Suppressor macrophage treated with lipopolysaccharide for 1 hour (primary cell): ENCODE measurements at places on chromosomes 7 and 10.

DNA sequence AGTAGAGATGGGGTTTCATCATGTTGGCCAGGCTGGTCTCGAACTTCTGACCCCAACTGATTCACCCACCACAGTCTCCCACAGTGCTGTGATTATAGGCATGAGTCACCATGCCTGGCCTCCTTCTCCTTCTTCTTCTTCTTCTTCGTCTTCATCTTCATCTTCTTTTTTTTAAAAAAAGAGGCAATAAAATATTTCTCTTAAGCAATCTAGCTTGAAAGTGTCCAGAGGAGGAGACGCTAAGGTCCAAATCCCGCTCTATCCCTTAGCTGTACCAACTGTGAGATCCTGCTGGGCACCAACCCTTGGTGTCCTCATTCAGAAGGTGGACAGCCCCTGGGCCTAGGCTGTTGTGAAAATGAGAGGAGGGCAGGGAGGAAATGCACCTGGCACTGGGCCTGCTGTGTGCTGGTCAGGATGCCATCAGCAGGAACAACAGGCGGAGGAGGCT, 13.9 kb upstream of the PSAP start:
- peak; percentile 52 for DNase-seq

DNA sequence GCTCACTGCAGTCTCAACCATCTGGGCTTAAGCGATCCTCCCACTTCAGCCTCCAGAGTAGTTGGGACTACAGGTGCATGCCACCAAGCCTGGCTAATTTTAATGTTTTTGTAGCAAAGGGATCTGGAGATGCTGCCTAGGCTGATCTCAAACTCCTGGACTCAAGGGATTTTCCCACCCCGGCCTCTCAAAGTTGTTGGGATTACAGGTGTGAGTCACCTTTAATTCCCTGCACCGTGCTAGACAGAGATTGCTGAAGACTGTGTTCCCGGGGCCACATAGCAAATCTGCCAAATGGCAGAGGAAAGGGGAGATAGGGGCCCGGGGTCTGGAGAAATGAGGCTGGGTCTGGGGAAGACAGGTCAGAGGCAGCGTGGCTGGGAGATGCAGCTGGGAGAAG, 20.6 kb upstream of the PSMG3 start:
- no peak for DNase-seq

DNA sequence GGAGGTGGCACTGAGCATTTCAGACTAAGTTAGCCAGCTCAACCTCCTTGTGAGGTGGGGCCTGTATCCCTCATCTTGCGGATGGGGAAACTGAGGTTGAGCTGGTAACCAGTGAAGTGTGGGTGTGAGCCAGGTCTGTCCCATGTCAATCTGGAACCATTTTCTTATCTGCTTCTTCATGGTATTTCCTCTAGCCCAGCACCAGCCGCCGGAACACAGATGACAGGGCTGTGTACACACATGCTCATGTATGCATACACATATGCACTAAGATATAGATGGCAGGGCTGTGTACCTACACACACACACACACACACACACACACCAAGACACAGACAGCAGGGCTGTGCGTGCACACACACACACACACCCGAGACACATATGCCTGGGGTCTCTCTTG, 18.5 kb downstream of the RAMP3 start:
- no peak for DNase-seq

DNA sequence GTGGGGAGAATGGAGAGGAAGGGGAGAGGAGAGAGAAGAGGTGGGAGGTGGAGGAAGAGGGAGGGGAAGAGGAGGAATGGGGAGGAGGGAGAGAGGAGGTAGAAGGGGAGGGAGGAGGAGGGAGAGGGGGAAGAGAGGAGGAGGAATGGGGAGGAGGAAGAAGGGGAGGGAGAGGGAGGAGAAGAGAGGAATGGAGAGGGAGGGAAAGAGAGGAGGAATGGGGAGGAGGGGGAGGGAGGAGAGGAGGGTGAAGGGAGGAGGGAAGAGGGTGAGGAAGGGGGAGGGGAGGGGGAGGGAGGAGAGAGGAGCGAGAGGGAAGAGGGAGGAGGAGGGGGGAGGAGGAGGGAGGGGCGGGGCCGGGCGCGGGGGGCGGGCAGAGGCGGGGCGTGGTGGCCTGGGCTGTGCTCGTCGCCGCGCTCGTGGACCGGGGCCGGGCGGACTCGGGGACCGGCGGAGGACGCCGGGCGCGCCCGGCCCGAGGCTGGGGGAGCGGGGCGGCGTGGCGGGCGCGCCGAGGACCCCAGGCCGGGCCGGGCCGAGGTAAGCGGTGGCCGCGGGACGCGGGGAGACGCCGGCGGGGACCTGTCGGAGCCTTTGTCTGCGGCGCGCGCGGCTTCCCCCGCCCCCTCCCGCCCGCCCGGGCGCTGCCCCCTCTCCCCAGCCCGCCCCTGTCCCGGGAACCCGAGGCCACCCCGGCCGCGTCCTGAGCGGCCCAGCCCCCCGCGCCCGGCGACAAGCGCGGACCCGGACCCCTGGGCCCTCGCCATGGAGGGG, at the start of gene SLC29A4:
TSS of gene SLC29A4 (plus strand) at position 401 of the 774 bp plus-strand sequence. CDS start 4,874 bp downstream, outside the sequence.
- no peak for DNase-seq

GRCh38 chr7:74312418-74313028, 23.3 kb downstream of the CLIP2 start:
- no peak for DNase-seq

DNA sequence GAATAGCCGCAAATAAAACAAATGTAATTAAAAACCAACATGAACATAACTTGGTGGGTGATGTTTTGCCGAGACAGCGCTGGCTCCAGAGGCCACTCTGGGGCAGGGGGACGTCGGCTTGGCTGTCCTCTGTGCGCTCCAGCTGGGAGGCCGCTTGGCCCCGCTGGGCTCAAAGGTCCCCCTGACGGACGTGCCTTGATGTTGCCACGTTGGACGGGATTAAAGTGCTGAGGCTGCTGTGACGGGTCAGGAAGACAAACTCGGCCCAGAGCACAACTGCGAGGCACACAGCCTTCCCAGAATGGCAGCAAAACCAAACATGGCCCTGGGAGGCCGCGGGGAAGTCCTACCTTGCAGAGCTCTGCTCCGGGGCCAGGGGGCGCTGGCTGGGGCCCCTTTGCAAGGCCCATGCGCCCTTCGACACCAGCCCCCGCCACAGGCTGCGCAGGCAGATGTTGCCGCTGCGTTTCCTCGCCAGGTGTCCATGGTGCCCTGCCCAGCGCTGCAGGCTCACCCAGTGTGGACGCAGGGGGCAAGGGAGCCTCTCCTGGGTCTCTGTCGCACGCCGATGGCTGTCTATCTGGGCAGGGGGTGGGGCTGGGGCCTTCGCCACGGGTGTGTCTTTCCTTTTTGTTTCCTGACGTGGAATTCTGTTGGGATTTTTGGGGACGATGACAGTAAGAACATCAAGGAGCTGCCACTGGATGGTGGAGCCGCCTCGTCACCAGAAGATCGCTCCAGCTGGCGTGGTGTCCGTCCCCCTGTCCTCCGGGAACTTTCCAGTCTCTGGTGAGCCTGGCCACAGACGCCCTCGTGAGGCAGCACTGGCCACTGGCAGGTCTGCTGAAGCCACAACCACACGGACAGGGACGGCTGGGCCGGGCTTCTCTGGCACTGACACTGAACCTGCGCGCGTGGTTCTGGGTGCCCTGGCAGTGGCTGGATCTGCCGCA, 99.6 kb upstream of the DIP2C start:
- DNase-seq = peak; percentile 73

DNA sequence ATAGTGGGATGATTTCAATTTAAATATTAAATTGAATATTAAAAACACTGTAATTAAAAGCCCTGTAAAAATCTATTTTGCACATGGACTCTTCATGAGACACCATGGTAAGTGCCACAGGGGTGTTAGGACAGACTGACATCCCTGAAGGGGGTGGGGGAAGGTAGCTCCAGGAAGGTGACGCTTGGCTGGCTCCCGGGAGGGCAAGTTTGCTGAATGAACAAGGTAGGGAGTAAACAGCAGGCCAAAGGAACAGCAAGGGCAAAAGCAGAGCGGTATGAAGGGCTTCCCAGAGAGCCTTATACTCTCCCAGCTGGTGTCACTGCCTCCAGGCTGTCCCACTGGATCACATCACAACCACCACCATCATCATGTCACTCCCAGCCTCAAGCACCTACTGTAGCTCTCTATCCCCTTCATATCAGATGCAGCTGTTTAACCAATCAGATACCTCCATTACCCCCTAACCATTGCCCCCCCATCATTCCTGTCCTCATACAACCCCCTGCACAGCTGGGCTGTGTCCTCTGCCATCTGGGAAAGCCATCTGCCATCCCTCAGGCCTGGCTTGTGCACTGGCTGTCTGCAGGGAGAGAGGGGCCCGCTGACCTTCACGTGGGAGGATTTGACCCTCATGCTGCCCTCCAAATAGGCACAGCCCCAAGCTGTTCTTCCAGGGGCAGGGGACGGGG, 19.5 kb downstream of the HSPA12A start:
- DNase-seq = no peak

- no peak for DNase-seq
Measured at GRCh38 chr7:78280276-78280675, 481.7 kb downstream of the PHTF2 start.

GRCh38 chr10:71475243-71475871, 78.6 kb downstream of the CDH23 start:
- peak; percentile 41 for DNase-seq

DNA sequence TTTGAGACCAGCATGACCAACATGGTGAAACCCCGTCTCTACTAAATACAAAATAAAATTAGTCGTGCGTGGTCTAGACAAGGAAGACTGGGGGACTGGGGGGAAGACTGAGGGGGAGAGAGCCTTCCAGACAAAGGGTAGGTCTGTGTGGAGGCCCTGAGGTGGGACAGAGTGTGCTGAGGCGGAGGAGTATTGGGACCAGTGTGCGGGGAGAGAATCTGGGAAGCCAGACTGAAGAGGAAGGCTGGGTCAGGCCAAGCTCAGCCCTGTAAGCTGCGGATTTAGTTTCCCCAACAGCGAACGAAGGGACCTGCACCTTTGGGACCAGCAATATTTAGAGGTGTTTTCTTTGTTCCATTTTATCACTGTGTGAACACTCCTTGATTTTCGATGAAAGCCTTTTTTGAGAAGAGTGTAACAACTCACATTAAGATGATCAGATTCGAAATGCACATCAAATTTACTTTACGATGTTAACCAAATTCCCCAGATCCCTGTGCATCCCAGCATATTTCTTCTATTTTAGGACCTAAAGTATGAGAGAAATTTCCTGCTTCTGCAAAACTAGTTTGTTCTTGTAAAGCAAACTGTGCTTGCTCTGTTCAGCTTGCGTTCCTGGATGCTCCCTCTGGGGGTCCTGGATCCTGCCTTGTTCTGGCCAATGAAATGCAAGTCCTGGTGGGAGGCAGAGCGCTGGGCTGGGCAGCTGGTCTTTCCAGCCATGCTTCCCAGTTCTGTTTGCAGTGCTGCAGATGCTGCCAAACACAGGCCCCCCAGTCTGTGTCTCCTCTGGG, 39.4 kb downstream of the PLAU start:
- DNase-seq = no peak

GRCh38 chr10:127886371-127887051, 6.2 kb downstream of the CLRN3 start:
- no peak for DNase-seq

DNA sequence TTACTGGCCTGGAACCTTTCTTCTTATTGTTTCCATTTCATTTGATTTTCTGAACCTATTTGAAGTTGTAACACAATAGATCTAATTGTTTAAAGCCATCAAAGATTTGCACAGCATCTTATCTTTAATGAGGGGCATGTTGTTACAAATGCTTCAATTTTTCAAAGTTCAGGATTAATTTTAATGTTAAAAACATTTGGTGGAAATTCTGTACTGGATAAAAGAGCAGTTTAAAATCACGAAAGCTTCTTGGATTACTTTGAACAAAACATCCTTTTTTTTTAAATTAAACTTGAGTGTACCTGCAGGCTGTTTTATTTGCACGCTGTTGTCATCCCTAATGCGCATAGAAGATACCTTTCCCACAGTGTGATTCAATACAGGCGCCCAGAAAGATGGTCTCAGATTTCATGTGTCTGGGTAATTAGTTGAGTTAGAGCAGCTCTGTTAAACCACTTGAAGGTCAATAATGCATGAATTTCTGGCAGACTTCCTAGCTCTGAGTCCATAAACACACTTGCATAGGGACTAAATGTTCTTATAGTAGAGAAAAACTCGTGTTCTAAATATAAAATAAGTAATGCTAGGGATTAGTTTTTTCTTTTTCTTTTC, 29.3 kb upstream of the DDX50 start:
- no peak for DNase-seq

GRCh38 chr10:68128015-68128414, 18.7 kb downstream of the MYPN start:
- DNase-seq = no peak

DNA sequence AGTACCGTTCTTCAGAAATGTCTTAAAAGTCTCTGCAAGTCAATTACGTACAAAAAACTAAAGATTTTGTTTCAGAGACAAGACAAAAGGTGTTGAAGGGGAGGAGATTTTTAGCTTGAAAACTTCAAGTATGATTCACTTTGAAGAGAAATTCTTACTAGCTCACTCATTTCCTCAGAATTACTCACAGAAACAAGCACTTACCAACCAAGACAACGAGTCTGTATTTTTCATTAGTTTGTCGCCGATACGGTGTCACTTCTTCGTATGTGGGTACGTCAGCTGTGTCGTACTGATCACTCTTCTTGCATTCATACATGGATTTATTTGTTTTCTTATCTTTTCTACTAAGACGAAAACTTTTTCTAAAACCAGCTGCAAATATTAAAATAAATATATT, 90.6 kb upstream of the ODAD2 start:
- DNase-seq = no peak

DNA sequence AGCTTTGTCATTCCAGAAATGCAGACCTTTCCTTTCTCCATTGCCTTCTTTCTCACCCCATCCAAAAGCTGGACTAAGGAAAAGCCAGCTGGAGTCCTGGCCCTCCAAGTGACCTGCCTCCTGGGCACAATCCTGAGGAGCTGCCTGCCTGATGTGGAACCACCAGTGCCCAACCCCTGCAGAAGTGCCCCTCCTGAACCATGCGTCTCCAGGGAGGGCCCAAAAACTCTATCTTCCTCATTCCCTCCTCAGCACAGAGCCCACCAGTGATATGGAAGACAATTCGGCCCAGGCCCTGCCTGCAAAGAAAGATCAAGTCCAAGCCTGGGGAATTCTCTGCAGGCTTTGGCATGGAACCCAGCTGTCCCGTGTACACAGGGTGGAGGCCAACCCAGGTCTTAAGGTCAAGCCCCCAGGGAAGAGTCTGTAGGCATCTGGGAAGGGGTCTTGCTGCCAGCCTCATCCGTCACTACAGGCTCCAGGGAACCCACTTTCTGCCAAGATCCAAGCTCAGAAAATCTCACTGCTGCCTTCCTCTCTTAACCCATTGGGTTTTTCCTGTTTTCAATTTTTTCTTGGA, 3.5 kb upstream of the GRID1 start:
- no peak for DNase-seq

DNA sequence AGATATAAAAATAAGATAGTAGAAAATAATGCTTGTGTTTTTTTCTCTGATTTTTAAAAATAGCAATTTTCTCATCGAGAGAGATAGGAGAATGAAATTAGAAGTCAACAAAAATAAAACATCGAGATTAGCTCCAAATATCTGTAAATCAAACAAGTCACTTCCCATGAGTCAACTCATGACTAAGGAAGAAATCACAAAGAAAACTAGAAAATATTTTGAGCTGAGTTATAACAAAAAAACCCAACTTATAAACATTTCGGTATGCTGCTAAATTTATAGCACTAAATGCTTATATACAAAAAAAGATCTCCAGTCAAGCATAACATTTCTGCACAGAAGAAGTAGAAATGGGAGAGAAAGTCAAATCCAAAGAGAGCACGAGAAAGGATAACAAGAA, 140.1 kb downstream of the ITGA8 start:
- DNase-seq = no peak

- peak; percentile 21 for DNase-seq
Measured at GRCh38 chr7:43199371-43200160, 87.1 kb downstream of the HECW1 start.
